ENCODE measurements at places on chromosomes 4 and X.

DNA sequence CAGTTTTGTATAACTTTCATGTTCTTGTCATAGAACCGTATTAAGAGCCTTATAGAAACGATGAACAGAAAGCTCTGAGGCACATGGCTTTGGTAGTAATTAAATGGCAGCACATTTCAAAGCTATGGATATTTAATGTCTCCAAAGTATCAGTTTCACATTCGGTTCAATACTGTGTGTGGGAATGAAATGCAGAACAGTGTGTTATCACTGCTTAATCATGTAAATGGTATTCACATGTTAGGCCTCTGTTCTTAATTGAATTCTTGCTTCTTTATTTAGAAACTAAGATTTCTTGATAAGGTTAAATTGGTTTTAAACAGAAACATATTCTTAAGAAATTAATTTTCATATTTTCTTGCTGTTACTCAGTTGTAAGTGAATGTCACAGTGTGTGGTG, 701.0 kb upstream of the PITX2 start:
- no peak for DNase-seq

DNA sequence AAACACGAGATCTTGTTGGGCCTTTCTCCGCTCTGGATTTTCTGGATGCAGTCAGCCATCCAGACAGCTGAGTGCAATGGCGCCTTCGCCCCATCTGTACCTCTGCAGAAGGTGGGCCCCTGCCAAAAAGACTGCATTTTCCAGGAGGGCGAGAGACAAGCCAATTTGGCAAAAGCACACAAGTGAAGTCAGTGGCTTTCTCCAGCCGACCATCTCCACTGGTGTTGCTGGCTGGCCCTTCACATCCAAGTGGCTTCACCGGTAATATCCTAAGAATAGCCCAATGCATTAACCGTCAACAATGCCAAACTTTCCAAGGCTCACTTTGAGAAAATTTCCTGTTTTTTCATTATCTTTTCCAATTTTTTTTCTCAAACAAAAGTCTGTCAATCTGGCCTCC, 96.2 kb upstream of the MXRA5 start:
- DNase-seq: no peak

DNA sequence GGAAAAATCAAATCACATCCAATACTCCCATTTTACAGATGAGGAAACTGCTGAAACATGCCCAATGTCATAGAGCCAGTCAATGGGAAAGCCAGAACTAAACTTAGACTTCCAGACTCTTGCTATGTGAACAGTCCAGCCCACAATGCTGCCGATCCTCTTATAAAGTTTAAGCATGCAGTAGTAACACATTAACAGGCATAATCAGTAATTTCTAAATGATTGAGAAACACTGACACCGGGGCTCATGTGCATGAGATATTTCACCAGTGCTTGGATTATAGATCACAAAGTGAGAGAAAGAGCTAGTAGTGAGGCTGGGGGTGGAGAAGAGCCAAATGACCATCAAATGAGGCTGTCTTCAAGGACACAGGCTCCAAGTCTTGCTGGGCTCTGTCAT, 2.5 kb downstream of the BDH2 start:
- DNase-seq: no peak

DNA sequence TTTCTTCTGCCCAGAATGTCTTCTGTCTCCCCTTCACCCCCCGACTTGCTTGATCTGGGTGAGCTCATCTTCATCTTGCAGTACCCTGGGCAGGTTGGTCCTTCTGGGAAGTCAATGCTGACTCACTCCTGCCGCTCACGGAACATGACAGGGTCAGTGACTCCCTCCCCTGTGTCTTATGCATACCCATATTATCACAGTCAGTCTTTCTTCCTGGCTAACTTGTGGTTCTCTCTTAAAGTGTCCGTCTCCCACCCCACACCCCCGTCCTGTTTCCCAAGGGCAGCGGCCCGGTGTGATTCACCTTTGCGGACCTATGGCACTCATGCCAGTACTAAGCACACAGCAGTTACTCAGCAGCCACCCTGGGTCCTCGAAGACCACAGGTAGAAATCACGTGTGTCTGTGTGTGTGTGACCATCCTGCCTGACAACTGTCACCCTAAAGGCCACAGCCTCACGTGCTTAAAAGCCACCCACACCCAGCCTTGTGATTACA, 17.7 kb downstream of the IQSEC2 start:
- no peak for DNase-seq

DNA sequence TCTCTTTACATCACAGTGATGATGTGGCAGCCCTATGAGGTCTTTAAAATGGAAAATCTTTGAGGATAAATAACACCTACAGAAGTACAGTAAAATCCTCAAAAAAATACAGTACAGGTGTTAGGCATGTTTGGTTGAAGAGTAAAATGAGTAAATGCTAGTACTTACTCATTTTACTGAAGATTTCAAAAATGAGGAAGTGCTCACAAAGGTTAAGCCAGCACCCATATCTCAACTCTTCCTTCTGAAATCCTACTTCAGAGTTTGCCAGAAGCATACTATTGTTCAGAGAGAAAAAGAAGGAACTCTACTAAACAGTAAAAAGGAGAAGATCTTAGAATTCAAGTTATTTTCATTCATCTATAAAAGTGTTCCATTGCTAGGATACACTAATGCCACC, 130.9 kb downstream of the CBR4 start:
- no peak for DNase-seq

- DNase-seq: no peak
These were observed 26.4 kb upstream of the SCML1 start for GRCh38 chrX:17710871-17711301.

DNA sequence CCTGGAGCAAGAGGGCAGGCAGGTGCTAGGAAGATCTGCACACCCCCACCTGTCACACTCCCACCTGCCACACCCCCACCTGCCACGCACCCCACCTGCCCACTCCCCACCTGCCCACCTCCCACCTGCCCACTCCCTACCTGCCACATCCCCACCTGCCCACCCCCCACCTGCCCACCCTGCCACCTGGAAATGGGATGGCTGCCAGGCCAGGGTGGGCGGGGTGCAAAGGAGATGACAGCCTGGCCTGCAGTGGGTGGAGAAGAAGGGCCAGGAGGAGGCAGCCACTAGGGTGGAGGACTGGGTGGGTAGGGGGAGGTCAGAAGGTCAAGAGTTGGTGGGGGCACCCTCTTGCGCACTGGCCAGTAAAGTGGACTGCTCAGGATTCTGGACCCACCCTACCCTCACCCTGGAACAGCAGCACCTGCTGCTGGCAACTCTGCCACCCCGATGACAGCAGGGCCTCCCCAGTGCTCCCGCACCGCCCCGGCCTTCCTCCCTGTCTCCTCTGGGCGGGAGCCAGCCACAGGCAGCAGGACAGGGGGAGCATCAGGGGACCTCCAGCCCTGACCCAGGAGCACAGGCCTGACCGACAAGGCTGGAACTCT, 66.8 kb upstream of the NKX1-1 start:
- peak; percentile 36 for DNase-seq

DNA sequence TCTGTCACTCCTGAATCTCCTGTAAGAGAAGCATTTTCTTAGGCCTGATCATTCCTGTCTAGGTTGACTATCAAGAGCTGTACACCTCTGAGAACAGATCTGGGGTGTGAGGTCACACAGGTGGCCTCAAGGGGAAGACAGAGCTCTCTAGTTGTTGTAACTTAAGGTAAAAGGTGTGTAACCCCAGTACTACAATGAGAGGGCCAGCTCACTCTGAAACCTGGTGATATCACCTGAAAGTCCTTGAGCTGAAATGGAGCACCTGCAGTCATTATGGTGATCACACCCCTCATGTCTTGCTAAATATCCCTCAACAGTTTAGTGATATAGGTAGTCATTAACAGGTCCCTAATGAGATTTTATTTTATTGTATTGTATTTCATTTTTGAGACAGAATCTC, 8.8 kb upstream of the FAM9C start:
- DNase-seq: no peak

DNA sequence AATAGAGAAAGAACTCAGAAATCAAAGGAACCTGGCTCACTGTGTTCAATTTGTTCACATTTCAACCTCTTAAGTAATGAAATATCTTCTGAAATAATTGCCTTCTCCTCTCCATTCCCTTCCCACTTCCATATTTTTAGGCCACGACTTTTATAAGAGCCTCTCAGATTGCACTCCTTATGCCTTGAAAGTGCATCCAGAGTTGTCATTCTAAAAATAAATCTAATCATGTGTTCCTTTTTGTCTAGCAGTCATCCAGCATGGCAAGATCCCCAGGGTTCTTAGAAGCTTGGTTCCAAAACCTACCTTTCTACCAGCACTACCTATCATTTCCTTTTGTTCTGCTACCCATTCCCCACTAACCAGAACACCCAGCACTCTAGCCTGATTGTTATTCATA, 42.4 kb upstream of the RPA4 start:
- DNase-seq: no peak

GRCh38 chr4:98619180-98619579, 39.2 kb downstream of the TSPAN5 start:
- no peak for DNase-seq

- DNase-seq: peak; percentile 80
These were observed 16.6 kb downstream of the CLCN4 start for GRCh38 chrX:10173331-10173900.

GRCh38 chr4:108385076-108385475, 216.3 kb upstream of the LEF1 start:
- no peak for DNase-seq

DNA sequence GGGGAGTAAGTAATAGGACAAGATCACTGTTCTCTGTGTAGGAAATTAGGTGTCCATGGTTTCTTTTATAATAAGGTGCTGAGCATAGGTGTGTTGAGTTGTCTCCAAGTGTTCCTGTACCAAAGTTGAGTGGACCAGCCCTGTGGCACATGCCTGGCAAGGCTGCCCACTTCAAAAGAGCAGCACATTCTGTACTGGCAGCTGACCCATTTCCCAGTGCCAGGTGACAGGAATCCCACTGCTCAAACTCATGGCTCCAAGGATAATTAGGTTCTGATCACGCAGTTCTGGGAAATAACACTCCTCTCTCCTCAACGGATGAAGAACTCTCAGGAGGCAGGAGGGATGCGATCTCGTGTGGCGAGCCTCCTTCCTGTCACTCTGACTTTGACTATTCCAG, 12.8 kb upstream of the LGI2 start:
- no peak for DNase-seq

DNA sequence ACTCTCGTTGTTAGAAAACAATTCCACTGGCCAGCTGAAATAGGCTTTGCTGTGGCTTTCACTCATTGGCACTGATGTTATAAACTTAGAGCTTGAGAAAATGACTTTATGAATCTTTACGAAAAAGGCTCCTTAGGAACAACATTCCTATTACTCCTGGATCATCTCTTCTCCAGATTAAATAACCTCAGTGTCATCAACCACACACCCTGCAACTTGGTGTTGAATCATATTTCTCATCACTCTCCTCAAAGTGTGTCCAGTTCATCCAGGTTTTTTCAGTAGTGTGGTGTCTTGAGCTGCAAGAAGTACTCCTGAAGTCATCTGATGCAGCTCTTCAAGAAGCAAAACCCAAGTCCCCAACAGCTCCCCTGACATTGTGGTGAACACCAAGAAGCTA, 28.1 kb upstream of the ANOS1 start:
- DNase-seq: no peak

All from right forelimb (tissue), 1 donor.